Ecto neural progenitor cell (in vitro differentiated cells): ENCODE measurements at places on chromosomes 5 and 9.

DNA sequence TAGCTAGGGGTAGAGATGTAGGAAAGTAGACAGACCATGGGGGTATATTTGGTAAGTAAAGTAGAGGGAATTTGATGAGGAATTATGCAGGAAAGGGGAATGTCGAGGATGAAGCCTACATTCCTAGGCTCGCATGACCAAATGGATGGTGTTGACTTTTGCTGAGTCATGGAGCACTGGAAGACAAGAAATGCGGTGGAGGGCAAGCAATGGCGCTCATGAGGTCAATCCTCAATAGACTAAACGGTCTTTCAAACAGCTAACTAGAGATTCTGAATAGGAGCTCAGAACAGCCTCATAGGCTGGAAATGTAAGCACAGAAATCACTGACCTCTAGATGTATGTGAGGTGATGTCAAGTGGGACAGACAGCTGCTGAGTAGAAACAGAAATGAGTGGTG is 50.7 kb upstream of the FST start:
- DNase-seq = no peak

DNA sequence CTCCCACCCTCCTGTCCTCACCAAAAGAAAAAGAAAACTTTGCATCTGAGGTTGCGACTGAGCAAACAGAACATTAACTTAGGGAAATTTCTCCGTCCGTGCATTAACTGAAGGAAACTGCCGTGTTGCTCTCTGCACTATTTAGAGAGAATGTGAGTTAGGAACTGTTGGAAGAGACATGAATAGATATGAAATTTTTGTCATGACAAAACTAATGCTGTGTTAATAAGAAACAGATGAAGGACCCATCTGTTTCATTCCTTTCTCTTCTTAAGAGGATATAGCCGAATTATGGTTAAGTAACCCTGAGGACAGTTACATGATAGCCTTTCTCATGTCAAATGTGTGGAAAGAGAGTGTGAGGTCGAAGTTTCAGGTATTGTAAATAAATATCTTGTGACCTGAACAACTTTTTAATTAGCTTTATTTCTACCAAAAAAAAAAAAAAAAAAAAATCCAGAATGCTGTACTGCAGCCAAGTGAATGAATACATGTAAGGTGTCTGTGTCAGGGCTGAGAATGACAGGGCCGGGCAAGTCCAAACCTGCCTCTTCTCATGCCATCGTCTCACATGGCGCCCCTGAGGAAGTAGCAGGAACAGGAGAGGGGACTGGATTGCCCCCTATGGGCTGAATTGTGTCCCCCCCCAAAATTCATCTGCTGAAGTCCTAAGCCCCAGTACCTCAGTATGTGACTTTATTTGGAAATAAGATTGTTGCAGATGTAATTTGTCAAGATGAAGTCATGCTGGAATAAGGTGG is 35.6 kb upstream of the ANKRD33B start:
- no peak for DNase-seq

DNA sequence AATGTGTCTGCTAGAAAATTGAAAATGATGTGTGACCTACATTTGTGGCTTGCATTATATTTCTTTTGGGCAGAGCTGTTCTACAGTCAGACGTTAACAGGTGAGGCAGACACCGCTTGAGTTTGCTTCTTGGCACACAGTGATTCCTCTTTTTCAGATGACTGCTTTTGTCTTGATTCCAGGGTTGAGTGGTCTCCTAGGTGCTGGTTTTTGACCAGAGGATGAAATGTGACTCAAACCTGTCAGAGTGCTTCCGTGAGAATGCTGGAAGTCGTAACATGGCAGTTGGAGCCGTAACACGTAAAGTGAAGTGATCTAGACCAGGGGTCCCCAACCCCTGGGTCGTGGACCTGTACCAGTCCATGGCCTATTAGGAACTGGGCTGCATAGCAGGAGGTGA is 28.3 kb upstream of the NDFIP1 start:
- no peak for DNase-seq

DNA sequence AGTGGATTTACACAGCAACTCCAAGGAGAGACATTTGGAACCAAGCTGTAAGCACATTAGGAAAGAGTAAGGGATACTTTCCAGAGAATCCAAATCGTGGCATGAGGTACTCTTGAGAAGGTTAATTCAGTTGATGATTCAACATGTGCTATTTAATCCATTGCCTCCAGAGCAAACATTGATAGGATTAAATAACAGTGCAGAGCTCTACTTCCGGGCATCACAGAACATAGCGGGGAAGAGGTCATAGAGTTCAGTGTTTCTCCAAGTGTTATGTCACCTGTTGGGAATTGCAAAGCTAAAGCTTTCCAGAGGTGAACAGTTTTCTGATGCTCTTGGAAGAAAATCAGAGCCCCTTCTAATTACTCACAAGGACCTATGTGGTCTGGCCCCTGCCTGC is 127.5 kb downstream of the PPP2R2B start:
- DNase-seq = no peak

DNA sequence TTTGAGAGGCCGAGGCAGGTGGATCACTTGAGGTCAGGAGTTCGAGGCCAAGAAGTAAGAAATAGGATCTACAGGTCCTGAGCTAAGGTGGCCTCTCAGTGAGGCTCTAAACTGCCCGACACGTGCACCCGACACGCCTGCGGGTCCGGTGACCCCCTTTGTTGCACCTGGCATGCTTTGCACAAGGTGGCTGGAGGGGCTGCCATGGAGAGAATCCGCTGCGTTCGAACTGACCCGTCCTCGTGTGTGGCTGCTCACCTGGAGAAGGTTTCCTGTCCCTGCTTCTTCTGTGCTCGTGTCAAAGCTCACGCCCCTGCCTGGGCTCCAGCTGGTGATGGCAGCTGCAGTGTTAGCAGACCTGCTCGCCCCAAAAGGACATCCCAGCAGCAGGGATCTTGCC is 5.7 kb upstream of the OLFM1 start:
- no peak for DNase-seq

GRCh38 chr5:83494666-83495065 is 23.1 kb downstream of the VCAN start:
- no peak for DNase-seq

- DNase-seq = peak; percentile 60
Observed at GRCh38 chr5:57094753-57095683, 78.8 kb upstream of the GPBP1 start.

- DNase-seq = peak; percentile 84
Observed at GRCh38 chr5:174323878-174324281, 278.4 kb downstream of the NSG2 start.

DNA sequence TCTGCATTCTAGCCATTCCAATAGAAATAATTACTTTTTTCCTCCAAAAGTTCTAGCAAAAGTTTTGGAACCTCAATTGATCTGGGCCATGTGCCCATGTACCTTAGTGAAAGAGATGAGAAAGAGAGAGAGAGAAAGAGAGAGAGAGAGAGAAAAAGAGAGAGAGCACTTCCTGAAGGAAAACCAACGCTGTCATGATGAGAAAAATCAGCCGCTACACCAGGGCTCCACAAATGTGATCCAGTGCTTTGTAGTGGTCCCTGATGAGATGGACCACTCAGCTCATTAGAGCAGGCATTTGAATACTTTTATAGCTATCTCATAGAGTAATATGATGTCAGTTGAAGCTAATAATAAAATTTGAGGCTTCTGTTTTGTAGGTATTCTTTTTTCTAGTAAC is 7.7 kb upstream of the GAS1 start:
- DNase-seq = no peak

- DNase-seq = no peak
Observed at GRCh38 chr5:180101451-180102105, 30.0 kb upstream of the RNF130 start.

DNA sequence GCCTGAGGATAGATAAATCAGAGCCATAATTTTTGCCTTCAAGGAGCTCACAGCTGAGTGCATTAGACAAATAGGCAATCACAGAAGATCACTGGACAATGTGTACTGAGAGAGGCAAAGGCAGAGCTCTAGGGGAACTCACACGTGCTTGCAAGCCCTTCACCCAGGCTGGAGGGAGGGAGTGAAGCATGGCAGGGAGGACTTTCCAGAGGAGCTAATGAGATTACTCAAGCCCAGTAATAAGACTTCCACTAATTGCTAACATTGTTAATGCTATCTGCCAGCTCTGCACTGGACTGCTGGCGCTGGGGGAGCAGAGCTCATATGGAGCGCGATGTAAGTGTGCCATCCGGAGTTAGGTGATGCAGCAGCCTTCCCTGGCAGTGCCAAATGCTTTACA is 408.4 kb downstream of the NTRK2 start:
- DNase-seq = no peak

GRCh38 chr5:2175842-2176404 is 293.2 kb upstream of the IRX4 start:
- DNase-seq = no peak

GRCh38 chr5:6749026-6749716 is 35.9 kb downstream of the TENT4A start:
- DNase-seq = no peak

DNA sequence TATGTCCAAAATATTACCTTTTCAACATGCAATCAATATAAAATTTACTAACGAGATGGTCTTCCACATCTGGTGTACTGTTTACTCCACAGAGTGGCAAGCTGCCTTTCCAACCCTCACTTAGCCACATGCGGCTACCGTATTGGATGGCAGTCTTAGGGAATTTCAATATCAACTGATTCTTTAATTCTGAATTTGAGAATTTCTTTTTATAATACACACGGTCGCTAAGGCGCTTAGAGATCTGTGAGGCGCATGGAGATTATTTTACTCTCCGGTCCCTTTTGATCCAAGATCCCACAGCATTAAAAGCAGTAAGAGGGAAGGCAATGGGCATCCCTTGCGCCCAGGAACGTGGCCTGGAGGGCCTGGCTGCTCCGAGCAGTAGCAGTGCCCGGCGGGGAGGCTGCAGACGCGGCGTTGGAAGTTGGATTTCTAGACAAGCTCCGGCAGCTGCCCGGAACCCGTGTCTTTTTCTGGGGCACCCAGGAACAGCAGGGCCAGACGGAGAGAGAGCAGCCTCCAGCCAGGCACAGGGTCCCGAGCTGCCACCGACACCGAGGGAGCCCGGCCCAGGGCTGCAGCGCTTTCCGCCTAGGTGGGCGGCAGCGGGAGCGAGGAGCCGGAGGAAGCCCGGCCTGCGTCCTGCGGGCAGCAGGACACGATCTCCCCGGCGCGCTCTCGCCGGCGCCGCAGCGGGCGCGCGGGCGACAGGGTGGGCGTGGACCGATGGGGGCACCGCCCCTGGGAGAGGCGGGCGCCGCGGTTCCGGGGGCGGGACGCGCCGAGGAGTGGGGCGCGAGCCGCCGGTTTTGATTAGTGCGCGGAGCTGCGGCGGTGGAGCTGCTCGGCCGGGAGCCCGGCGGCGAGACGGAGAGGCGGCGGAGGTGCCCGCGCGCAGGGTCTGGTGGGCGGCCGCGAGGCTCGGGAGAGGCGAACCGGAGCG is at the start of gene UGCG:
UGCG (plus strand) TSS at position 819 of the 946 bp plus-strand sequence. CDS start 402 bp downstream, outside the sequence.
- DNase-seq = peak; percentile 94

GRCh38 chr5:72402381-72402890 is 82.3 kb downstream of the PTCD2 start:
- DNase-seq = no peak

- DNase-seq = no peak
Observed at GRCh38 chr5:141234109-141234667, 11.0 kb upstream of the PCDHB15 start.

- no peak for DNase-seq
Observed at GRCh38 chr5:43560128-43560527, 3.3 kb upstream of the PAIP1 start.

- peak; percentile 14 for DNase-seq
Observed at GRCh38 chr9:125537442-125538091, 169.4 kb downstream of the MAPKAP1 start.

GRCh38 chr9:119365291-119366027 is 3.8 kb downstream of the BRINP1 start:
- peak; percentile 77 for DNase-seq

DNA sequence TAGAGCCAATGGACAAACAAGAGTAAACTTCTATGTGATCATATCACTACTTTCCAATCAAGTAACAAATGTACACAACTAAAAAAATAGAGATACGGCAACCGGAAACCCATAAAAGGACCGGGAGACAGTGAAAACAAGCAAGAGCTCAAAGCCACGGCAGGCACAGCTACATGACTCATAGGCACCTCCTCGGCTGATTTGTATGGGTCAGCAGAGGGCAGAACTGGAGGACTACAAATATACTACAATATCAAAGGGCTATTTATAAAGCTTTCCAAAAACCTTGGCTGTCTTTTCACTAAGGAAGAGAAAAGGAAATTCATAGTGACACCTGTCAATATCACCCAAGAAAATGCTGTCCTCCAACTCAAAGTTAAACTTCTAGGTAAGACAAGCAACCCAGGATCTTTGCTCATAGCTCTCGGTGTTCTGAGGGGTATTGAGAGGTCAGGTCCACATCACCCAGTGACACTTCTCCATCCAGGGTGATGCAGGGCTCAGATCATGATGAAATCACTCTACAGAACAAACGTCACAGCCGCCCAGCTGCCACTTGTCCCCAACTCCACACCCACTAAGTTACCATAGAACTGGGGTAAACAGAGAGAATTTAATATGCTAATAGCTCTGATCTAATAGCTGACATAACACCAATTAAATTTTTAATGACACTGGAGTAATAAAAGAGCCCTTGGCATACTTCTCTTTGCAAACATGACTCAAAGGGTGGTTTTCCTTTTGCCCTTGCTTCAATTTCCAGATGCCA is 41.3 kb downstream of the PFDN1 start:
- DNase-seq = no peak

DNA sequence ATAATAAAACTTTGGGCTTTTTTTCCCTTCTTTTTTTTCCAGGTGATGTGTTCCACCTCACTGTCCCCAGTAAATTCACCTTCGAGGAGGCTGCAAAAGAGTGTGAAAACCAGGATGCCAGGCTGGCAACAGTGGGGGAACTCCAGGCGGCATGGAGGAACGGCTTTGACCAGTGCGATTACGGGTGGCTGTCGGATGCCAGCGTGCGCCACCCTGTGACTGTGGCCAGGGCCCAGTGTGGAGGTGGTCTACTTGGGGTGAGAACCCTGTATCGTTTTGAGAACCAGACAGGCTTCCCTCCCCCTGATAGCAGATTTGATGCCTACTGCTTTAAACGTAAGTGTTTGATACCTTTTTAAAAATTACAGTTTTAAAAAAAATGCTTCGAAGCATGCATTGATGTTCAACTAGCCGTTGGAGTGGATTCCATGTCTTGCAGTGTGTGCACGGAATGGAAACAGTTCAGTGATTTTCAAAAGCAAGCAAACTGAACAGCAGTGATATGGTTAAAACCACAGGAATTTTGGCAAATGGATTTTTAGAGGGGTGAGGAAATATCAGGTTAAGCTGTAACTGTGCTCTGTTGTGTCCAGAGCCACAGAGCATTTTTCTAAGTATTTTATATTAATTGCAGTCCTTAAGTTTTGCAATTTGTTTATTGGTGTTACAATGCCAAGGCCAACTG is 40.7 kb downstream of the VCAN start:
- no peak for DNase-seq

- DNase-seq = no peak
Observed at GRCh38 chr5:136208916-136209315, 16.0 kb upstream of the SMIM32 start.
